ENCODE measurements at places on chromosomes 11 and 22.

GRCh38 chr22:46726986-46727317 lies 11.1 kb downstream of the CERK start:
- DNase-seq, result no peak

GRCh38 chr11:95283650-95284049 lies 52.6 kb upstream of the SESN3 start:
- peak; percentile 48 for DNase-seq

DNA sequence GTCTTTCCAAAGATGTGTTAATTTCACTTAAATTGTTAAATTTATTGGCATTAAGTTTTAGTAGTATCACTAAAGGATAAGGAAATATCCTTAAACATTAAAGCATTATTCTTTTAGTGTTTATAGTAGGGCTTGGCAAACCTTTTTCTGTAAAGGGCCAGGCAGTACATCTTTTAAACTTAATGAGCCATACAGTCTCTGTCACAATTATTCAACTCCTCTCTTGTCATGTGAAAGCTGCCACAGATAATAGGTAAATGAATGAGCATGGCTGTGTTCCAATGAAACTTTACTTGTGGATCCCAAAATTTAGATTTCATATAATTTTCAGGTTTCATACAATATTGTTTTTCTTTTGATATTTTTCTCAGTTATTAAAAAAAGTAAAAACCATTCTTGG lies 268.2 kb upstream of the C11orf87 start:
- DNase-seq, result no peak

DNA sequence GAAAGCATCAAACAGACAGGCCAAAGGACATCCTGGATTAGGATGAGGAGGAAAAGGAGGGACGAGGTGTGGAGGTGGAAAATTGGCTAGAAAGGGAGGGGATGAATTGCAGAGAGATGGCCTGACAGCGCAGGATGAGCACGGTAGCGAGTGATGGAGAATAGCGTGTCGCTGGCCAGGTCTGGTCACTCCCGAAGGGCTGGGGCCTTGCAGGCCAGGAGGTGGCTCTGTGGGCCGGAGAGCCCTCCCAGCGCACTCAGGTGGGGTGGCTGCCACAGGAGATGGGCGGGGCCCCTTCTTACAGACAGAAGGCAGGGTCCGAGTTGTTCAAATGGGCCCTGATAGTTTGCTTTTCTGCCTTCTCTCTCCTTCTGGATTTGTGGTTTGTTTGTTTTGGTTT lies 37.1 kb upstream of the THY1 start:
- DNase-seq, result no peak

- no peak for DNase-seq
Observed at GRCh38 chr11:2818503-2818902, 67.1 kb downstream of the CDKN1C start.

- no peak for DNase-seq
Observed at GRCh38 chr11:90355200-90355599, 132.4 kb upstream of the CHORDC1 start.

DNA sequence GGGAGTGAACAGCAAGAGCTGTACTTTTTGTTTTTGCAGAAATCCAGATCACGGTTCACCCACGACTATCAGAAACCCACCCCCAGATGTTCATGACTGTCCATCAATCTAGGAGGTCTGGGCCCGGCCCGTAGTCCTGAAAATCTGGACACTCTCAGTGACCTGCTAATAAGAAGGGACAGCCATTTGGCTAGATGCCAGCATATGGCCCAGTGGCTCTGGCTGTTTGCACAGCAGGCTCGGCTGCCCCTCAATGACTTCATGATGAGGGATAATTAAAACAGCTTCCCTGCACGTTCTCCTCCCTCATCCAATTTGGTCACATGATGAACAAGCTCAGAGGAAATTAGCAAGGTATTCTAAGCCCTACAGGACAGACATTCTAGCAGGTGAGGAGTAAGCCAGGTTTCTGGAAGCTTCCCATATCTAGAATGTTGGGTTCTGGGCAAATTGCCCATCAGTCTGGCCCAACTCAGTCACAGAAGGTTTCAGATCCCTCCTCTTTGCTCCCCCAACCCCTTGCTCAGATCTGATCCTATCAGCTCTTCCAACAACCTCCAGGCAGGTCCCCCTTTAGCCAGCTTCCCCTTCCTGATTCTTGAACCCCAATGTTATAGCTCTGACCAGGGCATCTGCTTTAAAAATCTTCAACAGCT lies 397.3 kb downstream of the SHANK2 start:
- no peak for DNase-seq

GRCh38 chr11:59365232-59366018 lies 6.7 kb downstream of the OR5AN1 start:
- peak; percentile 3 for DNase-seq

DNA sequence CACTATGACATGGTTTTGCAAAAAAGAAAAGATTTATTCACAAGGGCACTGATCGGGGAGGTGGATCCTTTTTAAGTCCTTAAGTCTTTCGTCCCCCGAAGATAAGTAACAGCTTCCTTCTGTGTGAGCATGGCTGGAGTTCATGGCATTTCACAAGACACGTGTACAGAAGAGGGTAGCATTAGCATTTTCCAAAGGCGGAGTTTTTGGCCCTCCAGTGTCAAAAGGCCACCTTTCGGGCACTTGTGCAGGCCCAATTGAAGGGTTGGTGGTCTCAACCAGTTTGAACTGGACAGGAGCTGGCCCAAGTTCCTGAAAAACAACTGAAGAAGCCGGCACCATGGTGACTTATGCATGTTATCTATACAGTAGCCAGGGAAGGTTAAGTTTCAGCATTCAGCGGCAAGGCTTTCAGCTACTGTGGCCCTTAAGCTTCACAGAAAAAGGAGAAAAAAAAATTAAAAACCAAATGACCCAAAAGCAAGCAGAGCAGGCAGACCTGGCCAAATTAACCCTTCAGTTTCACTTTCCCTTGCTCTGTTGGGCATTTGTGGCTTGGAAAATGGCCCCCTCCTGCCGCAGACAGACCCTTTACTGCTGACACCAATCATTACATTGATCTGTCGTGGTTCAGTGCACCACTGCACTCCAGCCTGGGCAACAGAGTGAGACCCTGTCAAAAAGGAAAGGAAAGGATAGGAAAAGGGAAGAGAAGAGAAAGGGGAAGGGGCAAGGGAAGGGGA lies 18.7 kb downstream of the ZNF74 start:
- no peak for DNase-seq

GRCh38 chr11:116649268-116649667 lies 123.5 kb downstream of the BUD13 start:
- DNase-seq, result no peak

DNA sequence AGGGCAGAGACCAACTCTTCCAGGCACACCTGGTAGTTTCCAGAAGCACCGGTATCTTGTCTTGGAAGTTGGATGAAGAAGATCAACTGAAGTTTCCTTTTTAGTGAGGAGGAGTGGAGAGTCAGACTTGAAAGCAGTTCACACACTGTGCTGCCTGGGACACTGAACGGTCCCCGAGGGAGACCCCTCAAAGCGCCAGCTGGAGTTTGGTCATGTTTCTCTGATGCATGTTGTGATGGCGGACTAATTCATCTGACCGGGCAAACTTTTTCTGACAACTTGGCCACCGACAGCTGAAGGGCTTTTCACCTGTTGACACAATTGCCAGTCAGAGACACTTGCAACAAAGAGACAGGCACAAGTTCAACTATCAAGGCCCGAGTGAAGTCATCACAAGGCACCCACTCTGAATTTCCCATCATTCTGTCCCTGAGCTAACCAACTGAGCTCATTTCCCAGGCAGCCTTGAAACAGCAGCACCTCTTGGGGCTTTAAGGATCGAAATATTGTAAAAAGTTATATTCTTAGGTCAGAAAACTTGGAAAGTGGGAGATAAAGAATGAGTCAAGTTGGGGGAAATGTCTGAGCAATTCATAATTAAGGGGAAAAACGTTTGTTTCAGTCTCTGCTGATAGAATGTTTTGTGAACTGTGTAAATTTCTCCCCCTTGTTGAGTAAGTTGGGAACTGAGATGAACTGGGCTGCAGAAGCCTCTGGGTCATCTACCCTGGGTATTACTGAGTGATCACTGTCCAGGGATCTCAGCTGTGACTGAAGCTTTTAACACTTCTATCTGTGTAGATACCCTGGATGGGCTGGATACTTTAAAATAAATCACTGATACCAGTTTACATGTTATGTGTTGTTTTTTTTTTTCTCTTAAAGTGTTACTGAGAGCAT lies 46.2 kb downstream of the WT1 start:
- no peak for DNase-seq

DNA sequence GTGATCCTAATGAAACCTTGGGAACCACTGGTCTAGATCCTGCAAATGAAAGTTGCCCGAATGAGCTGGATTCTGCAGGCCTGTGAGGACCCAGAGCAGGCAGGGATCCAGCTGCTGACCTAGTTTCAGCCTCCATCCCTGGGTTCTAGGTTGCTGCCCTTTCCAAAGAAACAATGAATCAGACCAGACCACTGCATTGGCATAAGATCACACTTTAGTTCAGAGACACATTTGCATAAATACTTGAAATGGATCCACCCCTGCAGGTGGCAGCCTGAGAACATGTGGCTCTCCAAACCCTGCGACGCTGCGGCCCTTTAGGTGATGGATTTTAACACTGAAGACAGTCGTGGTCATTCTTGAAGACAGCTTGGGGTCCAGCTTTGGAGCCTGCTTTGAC lies 23.7 kb downstream of the ADAMTS8 start:
- DNase-seq, result no peak

GRCh38 chr11:25860677-25861450 lies 471.1 kb upstream of the ANO3 start:
- DNase-seq, result no peak

Data from inflammatory macrophage treated with lipopolysaccharide for 1 hour (primary cell).